Choroid plexus epithelial cell (primary cell): ENCODE measurements at places on chromosomes 4 and X.
A peak's percentile ranks its signal among the peaks of the same experiment; 100 is the strongest.

GRCh38 chr4:140874056-140874455, 117.9 kb upstream of the TBC1D9 start:
- DNase-seq: no peak

- DNase-seq: no peak
Observed at GRCh38 chrX:25640276-25640675, 497.9 kb upstream of the MAGEB18 start.

GRCh38 chr4:77143091-77143490, 13.9 kb upstream of the CCNG2 start:
- DNase-seq: no peak

DNA sequence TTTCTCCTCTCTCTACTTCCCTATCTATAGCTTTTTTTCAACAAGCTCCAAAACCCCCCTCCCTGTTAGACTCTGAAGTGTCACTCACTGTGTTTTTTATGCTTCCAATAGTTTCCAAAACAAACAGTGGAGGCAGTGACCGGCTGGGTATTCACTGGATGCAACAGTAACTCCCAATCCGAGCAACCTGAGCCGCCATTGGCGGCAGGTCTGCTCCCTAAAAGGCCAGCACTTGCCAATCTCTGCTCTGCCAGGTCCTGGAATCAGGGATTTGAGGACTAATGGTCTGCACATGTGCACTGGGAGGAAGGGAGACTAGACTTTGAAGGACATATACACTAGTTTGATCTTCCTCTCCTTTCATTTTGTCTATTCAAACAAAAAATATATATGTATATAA, 7.1 kb downstream of the TBX22 start:
- DNase-seq: no peak

- no peak for DNase-seq
Observed at GRCh38 chrX:133655275-133656265, 240.3 kb upstream of the GPC4 start.

DNA sequence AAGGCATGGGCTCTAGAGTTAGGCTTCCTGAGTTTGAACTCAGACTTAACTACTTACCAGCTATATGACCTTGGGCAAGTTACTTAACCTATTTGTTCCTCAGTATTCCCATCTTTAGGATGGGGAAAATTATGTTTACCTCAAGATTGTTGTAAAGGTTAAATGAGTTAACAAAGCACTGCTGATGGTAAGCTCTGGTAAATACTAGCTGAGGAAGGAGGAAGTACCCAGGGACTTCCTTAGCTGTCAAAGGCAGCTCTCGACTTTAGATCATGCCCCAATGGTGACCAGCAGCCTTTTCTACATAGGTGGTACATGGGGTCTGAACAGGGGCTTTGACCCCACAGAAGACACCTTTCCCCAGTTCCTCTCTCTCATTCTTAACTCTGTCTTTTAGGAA, 20.1 kb downstream of the ATP7A start:
- no peak for DNase-seq

GRCh38 chrX:8183346-8183745, 12.3 kb upstream of the VCX2 start:
- peak; percentile 4 for DNase-seq

DNA sequence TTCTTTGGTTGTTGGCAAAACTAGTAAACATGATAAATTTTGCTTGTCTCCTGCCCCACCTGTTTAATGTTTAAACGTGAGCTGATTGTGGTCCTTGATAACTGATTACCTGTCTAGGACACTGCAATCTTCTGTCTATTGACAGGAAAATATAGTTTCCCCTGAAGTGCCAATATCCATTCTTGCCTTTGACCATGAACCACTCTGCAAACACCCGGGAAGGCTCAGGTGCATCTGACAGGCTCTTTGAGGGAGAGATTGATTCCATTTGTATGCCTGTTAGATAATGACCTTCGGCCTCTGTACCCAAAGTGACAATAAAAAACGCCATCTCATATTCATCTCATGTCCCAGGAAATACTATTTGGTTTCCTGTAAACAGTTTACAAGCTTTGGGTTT, 453.0 kb downstream of the CENPC start:
- DNase-seq: no peak

- DNase-seq: no peak
Observed at GRCh38 chr4:10336471-10336870, 120.8 kb downstream of the ZNF518B start.

GRCh38 chr4:151652841-151653547, 107.8 kb downstream of the GATB start:
- DNase-seq: peak; percentile 19

- DNase-seq: no peak
Observed at GRCh38 chr4:142801966-142802365, 44.1 kb downstream of the INPP4B start.

GRCh38 chr4:83454686-83455085, 937 bp downstream of the HELQ start:
- DNase-seq: peak; percentile 36

DNA sequence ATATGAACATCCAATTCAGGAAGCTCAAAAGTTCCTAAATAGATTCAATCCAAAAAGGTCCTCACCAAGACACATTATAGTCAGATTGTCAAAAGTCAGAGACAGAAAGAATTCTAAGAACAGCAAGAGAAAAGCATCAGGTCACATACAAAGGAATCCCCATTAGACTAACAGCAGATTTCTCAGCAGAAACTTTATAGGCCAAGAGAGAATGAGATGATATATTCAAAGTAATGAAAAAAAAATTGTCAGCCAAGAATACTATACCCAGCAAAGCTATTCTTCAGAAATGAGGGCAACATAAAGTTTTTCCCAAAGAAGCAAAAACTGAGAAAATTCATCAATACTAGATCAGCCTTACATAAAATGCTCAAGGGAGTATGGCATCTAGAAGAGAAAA, 106.6 kb upstream of the SH3RF1 start:
- DNase-seq: no peak

GRCh38 chr4:177989503-177990201, 547.4 kb upstream of the AGA start:
- no peak for DNase-seq

DNA sequence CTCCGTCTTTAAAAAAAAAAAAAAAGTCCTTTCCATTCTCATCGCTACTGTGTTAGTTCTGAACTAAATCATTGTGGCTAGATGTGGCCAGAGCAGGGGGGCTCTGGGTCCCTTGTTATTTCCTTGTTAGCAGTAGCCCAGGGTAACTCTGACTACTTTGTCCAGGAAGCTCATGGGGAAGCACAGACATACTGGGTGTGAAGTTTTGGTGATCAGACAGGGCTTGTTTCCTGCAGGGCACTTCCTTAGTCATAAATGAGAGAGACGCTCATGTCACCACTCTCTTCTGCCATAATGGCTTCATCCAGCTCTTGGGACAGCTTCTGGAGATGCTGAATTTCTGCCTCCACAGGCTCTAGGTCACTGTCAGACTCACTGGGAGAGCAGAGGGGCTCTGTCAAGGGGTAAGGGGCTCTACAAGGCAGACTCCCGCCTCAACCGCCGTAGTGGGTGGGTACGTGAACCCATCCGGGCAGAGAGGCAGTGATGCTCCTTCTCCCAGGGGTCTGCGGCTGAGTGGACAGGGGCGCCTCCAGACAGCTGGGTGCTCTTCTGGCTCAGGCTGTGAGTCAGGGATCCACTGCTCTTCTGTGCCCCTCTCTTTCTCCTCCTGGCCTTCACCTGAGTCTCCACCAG, 12.9 kb downstream of the STIM2 start:
- no peak for DNase-seq

GRCh38 chr4:156609421-156609820, 362.2 kb downstream of the PDGFC start:
- no peak for DNase-seq

- no peak for DNase-seq
Observed at GRCh38 chrX:73525928-73526690, 36.9 kb upstream of the CHIC1 start.

GRCh38 chr4:99383399-99383798, 30.9 kb upstream of the ADH1C start:
- DNase-seq: no peak

GRCh38 chrX:129626026-129626425, 28.7 kb downstream of the APLN start:
- no peak for DNase-seq

- no peak for DNase-seq
Observed at GRCh38 chr4:172362569-172362968, 549.4 kb downstream of the GALNTL6 start.

DNA sequence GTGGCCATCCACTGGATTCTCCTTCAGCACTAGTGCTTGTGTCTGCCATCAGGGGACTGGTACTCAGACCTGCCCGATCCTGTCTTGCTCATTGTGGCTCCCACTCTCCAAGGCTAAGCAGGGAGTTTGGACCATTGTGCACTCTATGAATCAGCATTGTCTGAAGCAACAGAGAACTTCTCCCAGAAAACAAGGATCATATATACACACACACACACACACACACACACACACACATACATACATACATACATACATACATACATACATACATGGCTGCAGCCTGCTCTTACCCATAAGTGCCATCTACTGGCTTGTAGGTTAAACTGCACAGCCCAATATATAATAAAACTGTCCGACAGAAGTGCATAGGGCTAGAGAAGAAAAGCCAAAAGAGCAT, 345.3 kb upstream of the LCORL start:
- peak; percentile 61 for DNase-seq

DNA sequence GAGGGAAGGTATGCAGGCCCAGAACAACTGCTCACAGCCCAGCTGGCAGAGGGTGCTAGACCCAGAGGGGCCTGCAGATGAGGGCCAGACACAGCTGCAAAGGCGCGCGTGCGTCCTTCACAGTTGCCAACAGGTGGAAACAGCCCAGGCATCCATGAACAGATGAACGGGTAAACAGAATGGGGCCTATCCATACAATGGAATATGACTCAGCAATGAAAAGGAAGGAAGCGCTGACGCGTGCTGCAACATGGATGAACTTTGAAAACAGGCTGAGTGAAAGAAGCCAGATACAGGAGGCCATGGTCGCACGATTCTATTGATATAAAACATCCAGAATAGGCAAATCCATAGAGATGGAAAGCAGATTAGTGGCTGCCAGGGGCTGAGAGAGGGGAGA, 83.1 kb upstream of the DDX3X start:
- no peak for DNase-seq

- DNase-seq: no peak
Observed at GRCh38 chr4:154642373-154643009, 30.0 kb upstream of the FGG start.

GRCh38 chr4:175109933-175110332, 191.8 kb downstream of the ADAM29 start:
- DNase-seq: no peak

DNA sequence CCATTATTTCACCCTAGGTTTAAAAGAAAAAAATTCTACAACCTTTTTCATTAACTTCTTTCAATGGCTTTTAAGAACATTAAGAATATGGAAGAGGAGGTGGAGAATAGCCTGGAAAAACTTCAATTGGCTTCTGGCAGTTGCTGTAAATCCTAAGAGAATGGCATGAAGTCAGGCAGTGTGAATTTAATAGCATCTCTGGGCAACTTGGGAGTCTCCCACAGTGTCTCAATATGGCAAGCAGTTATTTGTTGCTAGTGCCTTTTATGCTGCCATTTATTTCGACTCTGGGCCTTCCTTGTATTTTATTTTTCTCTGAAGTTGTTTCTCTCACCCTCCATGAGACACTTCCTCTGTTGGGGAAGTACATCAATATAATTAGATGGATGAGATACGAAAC, 322.1 kb downstream of the CBLL2 start:
- DNase-seq: no peak

GRCh38 chr4:26048378-26048882, 134.4 kb downstream of the SMIM20 start:
- peak; percentile 92 for DNase-seq

DNA sequence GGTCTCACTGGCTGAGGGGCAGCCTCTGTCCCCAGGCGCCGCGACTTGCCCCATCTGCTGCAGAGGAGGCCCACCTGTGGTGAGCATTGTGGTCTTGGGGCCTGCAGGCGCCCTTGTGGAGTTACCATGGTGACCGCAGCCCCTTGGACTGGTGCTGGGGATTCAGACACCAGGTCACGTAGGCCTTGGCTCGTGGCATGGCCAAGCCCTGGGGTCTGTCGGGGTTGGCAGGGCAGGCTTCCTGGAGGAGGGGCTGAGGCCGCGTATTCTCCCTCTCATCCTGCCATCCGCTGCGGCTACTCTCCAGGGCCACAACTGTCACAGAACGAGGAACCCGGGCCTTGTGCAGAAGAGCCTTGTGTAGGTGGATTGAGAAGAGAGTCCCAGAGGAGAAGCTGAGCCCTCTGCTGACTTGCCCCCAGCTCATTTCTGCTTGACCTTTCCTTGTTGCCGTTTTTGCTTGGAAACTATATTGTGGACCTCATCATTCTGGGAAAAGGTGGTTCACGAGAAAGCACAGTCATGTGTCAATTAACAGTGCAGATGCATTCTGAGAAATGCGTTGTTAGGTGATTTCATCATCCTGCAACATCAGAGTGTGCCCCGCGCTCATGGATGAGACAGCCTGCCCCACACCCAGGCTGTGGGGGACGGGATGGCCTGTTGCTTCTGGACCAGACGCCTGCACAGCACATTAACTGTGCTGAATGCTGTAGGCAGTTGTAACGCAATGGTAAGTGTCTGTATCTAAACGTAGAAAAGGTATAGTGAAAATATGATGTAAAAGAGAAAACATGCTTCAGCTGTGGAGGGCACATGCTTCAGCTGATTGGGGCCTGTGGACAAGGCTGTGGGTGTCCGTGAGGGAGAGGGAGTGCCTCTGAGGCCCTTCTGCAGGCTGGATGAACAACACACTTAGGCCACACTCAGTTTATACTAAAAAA, 38.5 kb downstream of the TRMT44 start:
- DNase-seq: peak; percentile 75

DNA sequence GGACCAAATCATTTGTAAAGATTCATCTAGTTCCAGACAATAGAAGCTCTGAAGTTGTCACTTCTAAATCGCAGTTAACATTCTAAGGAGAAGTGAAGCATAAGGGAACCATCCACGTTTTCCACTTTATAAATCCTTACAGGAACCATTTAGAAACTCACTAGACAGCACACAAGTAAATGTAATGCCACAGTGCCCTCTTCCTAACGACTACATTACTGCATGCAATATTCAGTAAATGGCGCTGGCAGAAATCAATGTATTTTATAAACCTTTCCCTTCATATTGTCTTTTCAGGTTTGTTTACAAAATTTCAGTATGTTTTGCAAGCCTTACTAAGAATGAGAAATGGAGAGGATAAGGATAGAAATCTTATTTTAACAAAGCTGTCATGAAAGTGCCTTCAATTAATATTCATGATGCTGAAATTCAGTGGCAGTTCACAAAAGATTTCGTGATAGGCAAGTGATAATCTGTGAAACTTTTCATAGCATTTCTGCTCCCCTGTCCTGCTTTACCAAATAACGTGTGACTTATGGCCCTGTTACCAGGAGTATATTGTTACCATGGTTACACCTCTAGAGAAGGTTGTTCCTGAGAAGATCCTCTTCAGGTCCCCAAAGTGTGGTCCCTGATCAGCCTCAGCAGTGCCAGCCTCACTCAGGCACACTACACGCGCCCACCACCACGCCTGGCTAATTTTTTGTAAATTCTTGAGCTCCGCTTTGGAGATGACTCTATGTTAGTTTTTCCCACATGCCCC, 54.2 kb downstream of the TMA16 start:
- DNase-seq: peak; percentile 84
